ENCODE measurements at places on chromosomes 7 and 10.

- no peak for DNase-seq
Observed at GRCh38 chr7:32890793-32891042, 842 bp downstream of the KBTBD2 start.

GRCh38 chr10:35564341-35564968 is 40.7 kb upstream of the GJD4 start:
- no peak for DNase-seq

GRCh38 chr10:62653254-62653653 is 151.3 kb upstream of the ADO start:
- peak; percentile 62 for DNase-seq

GRCh38 chr10:46236546-46236887 is 50.3 kb upstream of the ANTXRL start:
- DNase-seq = no peak

GRCh38 chr7:159195946-159196345 is 51.3 kb upstream of the VIPR2 start:
- DNase-seq = no peak

DNA sequence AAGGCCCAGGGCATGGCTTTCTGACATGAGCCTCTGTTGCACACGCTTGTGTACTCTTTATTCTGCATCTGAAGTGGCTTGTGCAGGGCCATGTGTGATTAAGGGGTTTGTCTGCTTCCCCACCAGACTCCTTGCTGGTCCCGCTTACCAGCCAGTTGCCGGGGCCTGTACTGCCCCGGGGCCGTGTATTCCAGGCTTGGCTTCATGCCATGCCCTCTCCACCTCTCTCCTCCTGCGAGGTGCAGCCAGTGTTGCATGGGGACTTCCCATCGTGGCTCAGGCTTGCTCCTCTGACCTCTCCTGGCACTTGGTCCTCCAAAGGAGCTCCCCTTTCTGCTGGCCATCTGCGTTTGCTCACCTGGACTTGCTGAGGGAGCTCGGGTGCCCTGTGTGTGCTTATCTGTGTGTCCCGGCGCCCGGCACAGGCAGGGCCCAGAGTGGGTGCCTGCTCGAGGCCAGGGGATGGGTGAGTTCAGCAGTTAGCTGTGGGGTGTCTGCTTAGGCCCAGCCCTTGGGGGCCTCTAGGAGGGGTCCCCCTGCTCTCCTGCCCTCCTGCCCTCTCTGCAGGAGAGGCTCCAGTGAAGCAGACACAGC is 11.0 kb upstream of the C10orf143 start:
- DNase-seq = no peak

GRCh38 chr10:128528781-128529180 is 402.6 kb upstream of the MKI67 start:
- no peak for DNase-seq

DNA sequence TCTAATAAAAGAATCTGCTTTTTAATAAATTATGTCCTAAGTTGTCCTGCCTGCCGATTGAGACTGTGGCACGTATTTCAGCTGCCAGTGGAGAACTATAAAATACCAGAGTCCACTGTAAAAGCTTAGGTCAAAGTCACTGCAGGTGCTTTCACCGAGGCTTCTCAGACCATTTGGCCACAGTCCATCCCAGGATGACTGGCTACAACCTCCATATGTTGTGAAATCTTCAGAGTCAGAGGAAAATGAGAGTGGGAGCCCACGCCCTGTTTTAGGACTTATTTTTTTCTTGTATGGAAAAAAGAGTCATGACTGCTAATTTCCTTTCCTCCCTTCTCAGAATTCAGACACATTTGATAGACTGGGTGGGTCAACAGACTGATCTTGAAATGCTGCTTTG is 182.9 kb downstream of the ANK3 start:
- DNase-seq = no peak

DNA sequence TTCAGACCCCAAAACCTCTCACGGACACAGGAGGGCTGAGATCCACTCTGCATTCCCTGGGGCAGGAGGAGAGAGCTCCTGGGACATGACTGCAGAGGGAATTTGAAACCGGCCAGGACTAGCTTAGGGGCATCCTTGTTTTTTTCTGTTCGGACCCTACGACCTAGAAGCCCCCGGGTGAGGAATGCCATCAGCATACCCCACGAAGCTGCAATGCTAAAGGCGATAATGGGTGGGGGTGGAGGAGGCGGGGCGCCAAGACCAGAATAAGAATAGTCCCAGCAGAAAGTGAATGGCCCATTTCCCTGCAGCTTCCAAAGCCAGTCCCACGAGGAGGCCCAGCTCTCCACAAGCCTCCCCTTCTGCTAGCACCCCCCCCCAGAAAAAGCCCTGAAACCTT is 4.0 kb downstream of the PDGFA start:
- DNase-seq = no peak

DNA sequence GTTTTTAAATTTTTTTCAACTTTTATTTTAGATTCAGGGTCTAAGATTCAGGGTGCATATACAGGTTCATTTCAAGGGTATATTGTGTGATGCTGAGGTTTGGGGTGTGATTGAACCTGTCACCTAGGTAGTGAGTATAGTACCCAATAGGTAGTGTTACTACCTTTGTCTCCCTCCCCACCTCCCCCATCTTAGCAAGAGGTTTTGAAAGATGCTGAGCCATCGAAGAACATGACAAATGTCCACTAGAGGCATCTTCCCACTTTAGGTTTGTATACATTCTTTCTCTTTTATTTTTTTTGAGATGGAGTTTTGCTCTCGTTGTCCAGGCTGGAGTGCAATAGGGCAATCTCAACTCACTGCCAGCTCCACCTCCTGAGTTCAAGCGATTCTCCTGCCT is 880 bp upstream of the MGAM2 start:
- DNase-seq = no peak

DNA sequence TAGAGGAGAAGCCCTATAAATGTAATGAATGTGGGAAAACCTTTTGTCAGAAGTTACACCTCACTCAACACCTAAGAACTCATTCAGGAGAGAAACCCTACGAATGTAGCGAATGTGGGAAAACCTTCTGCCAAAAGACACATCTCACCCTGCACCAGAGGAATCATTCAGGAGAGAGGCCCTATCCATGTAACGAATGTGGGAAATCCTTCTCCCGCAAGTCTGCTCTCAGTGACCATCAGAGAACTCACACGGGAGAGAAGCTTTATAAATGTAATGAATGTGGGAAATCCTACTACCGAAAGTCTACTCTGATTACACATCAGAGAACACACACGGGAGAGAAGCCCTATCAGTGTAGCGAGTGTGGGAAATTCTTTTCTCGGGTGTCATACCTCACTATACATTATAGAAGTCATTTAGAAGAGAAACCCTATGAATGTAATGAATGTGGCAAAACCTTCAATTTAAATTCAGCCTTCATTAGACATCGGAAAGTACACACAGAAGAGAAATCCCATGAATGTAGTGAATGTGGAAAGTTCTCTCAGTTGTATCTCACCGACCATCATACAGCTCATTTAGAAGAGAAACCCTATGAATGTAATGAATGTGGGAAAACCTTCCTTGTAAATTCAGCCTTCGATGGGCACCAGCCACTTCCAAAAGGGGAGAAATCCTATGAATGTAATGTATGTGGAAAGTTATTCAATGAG is 18.9 kb downstream of the RBAK start:
- DNase-seq = no peak

DNA sequence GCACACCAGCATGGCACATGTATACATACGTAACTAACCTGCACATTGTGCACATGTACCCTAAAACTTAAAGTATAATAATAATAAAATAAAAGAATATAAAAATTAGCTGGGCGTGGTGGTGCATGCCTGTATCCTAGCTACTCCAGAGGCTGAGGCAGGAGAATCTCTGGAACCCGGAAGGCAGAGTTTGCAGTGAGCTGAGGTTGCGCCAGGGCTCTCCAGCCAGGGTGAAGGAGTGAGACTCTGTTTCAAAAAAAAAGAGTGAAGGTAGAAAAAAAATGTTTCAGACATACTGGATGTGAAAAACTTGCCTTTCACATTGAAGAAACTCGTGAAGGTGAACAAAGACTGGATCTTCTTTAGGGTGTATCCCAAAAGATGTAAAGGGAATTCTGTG is 26.7 kb downstream of the TSPAN14 start:
- no peak for DNase-seq

DNA sequence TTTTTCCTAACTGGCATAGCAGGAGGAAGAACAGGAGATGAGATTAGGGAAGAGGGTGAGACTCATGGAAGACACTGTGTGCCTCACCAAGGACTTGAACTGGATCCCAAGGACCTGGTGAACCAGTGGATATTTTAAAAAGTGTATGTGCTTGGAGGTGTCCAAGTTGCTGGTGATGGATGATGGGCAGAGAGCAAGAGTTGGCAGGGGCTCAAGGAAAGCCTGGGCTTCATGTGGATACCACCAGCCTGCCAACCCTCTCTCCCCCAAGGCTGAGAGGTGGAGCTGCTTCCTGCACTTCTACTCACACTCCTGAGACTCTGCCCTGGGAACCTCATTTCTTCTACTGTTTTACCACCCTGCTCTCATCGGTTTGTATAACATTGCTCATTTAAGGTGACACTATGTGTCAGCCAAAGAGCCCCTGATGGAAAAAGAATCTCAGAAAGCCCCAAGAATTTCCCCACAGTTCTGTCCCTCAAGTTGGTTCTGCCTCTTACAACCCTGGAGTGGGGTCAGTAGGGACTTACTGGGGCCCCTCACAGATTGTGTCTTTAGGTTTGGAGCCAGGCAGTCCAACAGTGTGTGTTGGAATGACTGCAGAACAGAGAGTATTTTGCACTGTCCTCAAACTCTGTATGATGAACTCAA is 56.2 kb upstream of the PDCD4 start:
- no peak for DNase-seq

DNA sequence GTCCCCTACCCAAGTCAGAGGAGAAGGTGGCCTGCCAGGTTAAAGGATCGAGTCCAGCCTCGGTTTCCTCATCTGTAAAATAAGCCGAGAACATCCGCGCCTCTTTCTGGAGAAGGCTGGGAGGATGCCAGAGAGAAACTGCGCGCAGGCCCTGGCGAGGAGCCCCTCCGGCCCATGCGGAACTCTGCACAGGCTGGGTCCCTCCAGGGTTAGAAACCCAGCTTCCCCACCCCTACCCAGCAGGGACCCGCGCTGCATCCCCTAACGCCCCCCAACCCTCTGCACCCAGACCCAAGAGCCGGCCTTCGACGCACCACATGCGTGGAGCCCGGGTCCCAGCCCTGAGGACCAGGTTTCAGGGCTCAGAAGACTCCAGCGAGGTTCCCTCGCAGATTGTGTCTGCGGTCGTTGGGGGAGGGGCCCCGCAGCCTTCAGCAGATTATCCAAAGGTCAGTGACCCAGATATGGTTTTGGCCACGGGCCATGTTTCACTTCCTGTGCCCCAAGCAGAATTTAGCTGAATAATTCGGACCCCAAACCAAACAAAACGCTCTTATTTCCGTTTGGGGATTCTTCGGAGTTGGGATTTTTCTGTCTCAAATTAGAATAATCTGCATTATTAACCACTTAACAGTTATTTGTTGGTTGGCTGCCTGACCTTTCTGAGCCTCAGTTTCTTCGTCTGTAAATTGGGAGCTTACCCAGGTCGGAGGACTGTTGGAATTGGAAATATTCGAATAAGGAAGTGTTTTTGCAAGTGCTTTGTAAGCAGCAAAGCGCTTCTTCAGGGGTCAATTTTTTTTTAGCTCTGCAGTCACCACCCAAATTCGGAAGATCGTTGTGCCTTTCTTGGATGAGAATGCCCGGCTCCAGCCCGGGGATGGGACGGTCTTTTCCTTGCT is 167.7 kb downstream of the UBE2H start:
- no peak for DNase-seq

- DNase-seq = no peak
Observed at GRCh38 chr10:1216574-1217236, 160.5 kb downstream of the WDR37 start.

- no peak for DNase-seq
Observed at GRCh38 chr7:130363026-130363847, 17.1 kb upstream of the CPA1 start.

GRCh38 chr7:27634671-27635493 is 27.8 kb downstream of the HIBADH start:
- DNase-seq = no peak

- DNase-seq = no peak
Observed at GRCh38 chr7:23456093-23456492, 14.2 kb downstream of the IGF2BP3 start.

- DNase-seq = no peak
Observed at GRCh38 chr10:29249018-29249417, 39.9 kb upstream of the LYZL1 start.

DNA sequence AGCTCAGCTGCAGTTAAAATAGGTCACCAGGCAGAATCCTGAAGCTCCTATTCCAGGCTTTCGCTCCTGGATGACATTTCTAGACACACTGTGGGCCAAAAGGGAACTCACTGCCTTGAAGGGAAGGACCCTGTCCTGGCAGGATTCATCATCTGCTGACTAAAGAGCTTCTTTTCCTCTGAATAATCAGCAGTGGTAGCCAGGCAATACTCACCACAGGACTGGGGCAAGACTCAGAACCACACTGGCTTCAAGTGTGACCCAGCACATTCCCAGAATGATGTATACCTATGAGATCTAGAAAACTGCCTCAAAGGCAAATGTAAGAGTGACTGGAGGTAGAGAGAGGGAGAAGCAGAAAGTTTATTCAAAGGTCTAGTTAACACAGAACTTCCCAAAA is 29.5 kb upstream of the EBF3 start:
- DNase-seq = no peak

DNA sequence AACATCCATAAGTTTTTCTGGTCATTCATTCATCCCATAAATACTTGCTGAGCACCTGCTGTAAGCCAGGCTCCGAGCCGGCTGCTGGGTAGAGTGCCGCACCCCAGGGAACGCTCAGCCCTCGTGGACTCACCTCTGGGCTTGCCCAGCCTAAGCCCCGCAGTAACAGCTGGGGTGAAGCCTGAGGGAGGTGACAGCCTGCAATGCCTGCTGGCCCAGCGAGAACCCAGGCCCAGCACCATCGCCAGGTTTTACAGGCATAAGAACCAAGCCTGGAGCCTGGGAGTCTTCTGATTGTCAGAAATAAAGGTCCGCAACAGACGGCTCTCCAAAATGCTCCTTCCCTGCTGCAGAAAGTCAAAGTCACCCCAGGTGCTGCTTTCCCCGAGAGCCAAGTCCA is 205.4 kb downstream of the ZMYND11 start:
- DNase-seq = no peak

GRCh38 chr10:50992356-50992901 is 81.9 kb upstream of the PRKG1 start:
- DNase-seq = no peak

DNA sequence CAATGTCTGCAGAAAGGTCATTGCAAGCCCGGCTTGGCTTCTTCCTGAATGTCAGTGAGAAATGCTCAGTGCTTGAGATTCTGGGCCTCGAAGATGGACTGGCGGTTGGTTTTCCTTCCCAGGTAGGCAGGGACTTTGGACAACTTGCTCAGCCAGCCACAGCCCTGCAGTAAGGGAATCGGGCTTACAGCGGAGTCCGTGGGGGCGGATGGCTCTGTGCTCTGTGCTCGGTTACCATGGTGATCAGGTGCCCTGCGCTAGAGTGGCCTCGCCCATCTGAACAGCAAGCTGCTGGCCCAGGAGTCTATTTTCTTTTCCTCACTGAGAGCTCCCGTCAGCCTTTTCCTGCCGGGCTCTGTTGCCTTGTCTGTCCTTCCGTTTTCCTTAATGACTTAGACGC is 77.8 kb upstream of the SH2B2 start:
- DNase-seq = no peak
